ENCODE measurements at places on chromosomes 1 and 21. TPM values are rescaled to one million over a fixed set of nuclear protein-coding genes. Genes with fewer than 3 reads are reported as not detected.

PTP4A2 gene
- 244 TPM for total RNA-seq

KRTAP13-2 gene
- total RNA-seq: not detected

CEPT1 gene
- total RNA-seq: 11.7 TPM

C1orf185 gene
- not detected for total RNA-seq

CELA2B gene
- not detected for total RNA-seq

NBL1 gene
- 59.9 TPM for total RNA-seq
